ENCODE measurements at places on chromosomes 1 and 21. TPM values are rescaled to one million over a fixed set of nuclear protein-coding genes. Genes with fewer than 3 reads are reported as not detected.

GRCh38 chr1:198681252-198681651 lies 42.4 kb downstream of the PTPRC start:
- no peak for DNase-seq

DNA sequence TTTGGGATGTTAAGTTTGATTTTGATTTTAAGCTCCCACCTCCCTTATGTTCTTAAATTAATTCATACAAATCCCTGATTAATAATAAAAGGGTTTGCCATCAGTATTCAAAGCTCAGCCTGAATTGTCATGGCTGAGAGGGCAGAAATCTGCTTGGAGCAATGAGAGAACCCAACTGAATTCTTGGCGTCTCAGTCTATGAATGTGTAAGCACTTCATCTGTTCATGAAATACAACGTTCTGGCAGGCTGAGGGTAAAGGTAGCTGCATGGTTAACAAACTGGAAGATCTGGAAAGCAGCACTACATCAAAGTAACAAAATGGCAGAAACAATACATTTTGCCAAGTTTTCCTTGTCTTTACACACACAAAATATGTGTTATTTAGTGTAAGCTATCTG lies 95.3 kb downstream of the ACBD6 start:
- DNase-seq, result no peak

PLA2G2D gene
- not detected for total RNA-seq

- no peak for DNase-seq
Measured at GRCh38 chr1:50667710-50668356, 244.6 kb upstream of the DMRTA2 start.

NR5A2 gene
- total RNA-seq, result 5.0 TPM
